Heart left ventricle (tissue), 16 donors: ENCODE measurements at places on chromosomes 2 and 18. TPM values are rescaled to one million over a fixed set of nuclear protein-coding genes. Genes with fewer than 3 reads are reported as not detected.

ZNF385B gene
- polyA plus RNA-seq = 0.07 TPM

LOXHD1 gene
- 0.28 TPM for polyA plus RNA-seq

C18orf54 gene
- 0.50 TPM for polyA plus RNA-seq

PROC gene
- not detected for polyA plus RNA-seq

IL36B gene
- polyA plus RNA-seq = not detected

GKN2 gene
- polyA plus RNA-seq = not detected

FTCDNL1 gene
- 0.75 TPM for polyA plus RNA-seq

DUSP2 gene
- polyA plus RNA-seq = 23.1 TPM

CFAP65 gene
- not detected for polyA plus RNA-seq

XIRP2 gene
- polyA plus RNA-seq = 251 TPM

LRRTM1 gene
- polyA plus RNA-seq = 0.27 TPM

INPP1 gene
- 14.1 TPM for polyA plus RNA-seq
